ENCODE measurements at places on chromosomes 1 and 21.

- DNase-seq = no peak
Observed at GRCh38 chr1:113046569-113046968, 26.4 kb upstream of the LRIG2 start.

DNA sequence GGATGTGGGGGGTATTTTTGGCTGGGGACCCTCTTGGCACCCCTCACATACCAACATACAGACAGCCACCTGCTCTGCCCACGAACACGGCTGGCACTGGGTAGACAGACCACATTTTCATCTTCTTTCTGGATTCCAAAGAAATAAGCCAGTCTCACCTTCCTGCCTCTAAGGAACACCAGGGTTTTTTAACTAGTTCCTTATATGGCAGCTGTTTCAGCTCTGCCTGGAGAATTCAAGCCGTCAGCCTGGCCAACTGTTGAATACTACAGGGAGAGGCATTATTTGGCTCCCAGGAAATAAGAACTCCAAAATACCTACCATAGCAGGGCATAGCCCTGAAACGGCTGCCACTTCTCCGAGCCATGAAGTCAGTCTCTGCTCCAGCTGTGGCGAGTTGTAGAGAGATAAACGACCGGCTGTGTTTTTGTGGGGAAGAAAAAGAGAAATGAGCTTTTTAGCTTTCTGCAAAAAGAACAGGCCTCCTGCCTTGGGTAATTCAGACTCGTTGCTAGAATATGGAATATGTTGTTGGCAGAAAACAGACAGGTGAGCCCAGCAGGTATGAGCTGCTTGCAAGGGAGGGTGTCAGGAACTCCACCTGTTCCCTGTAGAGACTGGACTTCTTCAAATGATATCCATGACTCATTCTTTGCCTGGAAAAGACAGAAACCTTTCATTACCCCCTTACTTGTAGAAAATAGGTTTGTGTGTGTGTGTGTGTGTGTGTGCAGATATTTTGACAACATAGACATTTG lies 51.8 kb downstream of the MT1HL1 start:
- no peak for DNase-seq

GRCh38 chr1:47380699-47381098 lies 35.4 kb upstream of the FOXE3 start:
- DNase-seq = no peak

- no peak for DNase-seq
Observed at GRCh38 chr21:14762734-14763694, 216.9 kb upstream of the SAMSN1 start.

DNA sequence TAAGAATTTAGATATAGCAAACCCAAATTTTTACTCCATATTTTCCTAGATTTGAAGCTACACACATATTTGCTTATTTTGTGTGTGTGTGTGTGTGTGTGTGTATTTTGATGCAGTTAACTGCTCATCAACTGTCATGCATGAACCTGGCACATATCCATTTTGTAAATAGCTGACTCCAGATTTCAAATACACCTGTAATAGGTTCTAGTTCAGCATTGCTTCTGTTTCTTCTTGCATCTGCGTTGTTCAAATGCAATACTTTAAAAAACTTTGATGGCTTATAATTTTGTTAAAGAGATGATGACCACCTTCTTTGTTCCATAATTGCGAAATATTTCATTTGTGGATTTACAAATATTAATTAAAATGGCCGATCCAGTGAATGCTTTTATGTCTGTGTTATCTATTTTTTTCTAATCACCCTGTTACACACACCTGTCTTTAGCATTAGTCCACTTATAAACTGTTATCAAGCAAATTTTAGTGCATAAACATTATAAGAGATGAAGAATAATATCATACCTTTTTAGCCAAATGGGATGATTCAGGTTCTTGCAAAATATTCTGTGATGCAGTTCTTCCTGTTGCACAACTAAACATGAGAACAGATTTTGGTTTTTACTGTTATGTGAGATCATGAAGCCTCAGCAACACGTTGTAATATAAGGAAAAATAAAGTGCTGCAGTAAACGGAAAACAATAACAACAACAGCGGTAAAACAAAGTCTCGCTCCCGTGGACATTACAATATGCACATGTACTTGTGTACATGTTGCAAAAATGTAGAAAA lies 12.7 kb upstream of the S100A11 start:
- no peak for DNase-seq

- DNase-seq = no peak
Observed at GRCh38 chr1:226653311-226653921, 85.7 kb downstream of the ITPKB start.

- DNase-seq = no peak
Observed at GRCh38 chr1:241048622-241049021, 308.4 kb downstream of the RGS7 start.

GRCh38 chr1:119662034-119662437 lies 14.0 kb upstream of the ZNF697 start:
- no peak for DNase-seq

DNA sequence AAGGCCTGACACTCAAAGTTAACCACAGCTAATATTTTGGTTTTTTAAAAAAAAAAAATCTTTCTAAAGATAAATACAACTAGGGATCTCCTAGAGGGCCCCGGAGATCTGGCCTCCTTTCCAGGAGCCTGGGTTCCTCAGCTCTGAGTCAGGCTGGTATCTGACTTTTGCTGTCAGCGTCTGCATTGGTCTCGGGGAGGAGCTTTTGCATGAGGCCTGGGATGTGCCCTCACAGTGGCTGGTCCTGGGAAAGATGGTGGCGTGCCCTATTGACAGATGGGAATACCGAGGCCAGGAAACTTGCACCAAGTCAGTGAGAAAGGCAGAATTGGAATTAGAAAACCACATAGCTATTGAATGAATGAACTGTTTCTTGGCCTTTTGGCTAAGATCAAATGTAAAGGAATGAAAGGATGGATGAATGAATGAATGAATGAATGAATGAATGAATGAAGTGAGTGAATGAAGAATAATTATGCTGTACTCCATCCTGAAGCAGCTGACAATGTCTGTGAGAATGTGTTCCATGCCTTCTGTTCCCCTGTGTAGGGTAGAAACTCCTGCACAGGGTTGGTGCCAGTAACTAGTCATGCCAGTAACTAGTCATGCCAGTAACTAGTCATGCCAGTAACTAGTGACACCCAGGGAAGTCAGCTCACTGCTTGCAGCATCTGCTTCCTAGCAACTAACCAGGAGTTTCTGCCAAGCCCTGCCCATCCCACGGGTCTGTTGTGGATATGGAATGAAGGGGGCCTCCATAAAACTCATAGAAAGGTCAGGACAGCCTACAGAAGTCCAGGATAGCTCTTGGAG lies 242.5 kb upstream of the VAMP3 start:
- DNase-seq = no peak
